ENCODE measurements at places on chromosomes 7 and 10.

- DNase-seq = peak; percentile 43
These were observed 27.8 kb downstream of the RBM20 start for GRCh38 chr10:110671788-110672579.

- DNase-seq = no peak
These were observed 51.6 kb upstream of the MGMT start for GRCh38 chr10:129415215-129416140.

GRCh38 chr7:17546592-17546991 is 248.1 kb downstream of the AHR start:
- no peak for DNase-seq

GRCh38 chr7:106793015-106793975 is 71.8 kb upstream of the PIK3CG start:
- DNase-seq = no peak

- DNase-seq = peak; percentile 55
These were observed 15.6 kb downstream of the ATG9B start for GRCh38 chr7:151008511-151009323.

DNA sequence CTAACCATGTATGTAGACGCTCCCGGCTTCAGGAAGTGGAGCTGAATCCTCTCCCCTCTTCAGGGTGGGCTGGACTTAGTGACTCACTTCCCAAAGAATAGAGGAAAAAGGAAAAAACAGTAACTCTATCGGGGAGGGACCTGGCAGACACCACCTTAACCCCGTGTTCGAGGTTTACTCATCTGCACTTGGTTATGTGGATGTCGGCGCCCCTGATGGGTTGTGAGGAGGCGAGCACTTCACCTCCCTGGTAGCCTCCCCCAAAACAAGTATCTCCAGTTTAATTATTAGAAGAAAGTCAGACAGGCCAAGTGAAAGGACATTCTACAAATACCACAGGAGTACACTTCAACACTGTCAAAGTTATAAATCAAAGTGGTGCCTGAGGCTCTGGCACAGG is 559.7 kb downstream of the TCERG1L start:
- no peak for DNase-seq

DNA sequence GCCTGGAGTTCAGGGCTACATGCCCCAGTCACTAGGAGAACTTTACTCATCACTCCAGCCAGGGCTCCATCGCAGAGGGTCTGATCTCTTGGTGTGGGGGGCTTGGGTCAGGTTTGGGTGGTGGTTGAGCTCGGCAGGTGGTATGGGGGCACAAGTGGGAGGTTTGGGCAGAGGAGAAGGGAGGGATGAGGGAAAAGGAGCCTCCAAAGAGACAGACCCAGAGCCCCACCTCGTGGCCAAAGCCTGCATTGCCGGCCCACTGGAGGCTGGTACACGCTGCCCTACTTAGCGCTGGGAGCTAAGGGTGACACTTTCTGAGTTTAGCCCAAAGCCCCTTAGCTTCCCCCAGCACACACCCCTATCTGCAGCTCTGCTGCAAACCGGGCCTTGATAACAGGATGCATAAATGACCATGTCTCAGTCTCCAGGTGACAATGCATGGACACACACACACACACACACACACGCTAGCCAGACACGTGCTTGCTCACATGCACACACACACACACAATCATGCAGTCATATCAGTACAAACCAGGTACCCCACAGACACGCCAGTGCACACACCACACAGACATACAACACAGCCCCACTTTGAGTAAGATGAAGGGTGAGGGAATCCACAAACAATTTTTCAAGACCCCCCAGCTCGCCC is 14.7 kb downstream of the LZTS2 start:
- DNase-seq = peak; percentile 55

GRCh38 chr7:24709051-24709450 is 48.2 kb downstream of the GSDME start:
- no peak for DNase-seq

DNA sequence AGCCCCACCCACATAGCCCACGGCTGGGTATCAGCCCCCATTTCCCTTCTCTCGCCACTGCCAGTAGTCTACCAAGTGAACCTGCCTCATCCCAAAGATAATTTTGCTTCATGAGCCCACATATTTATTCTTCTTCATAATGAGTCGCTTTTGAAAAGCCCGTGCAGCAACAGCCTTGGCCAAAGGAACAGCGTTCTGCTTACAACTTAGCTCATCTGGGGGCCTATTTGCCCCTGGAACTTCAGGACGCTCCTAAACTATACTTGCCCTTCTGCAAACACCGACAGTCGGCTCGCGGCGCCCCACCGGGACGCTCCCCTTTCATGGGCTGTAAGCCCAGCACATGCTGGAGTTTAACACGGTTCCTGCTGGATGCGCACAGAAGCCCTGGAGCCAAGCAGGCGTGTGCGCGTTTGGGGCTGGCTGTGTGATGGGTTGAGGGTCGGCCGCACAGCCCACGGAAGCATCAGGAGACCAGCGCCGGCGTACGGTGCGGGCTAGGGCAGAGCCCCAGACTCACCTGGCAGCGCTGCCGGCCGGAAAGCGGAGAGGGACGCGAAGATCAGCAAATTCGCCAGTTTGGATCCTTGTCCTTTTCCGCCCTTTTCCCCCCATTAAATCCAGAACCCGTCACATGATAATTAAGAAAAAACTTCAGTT is 370 bp downstream of the TMEM60 start:
- no peak for DNase-seq

DNA sequence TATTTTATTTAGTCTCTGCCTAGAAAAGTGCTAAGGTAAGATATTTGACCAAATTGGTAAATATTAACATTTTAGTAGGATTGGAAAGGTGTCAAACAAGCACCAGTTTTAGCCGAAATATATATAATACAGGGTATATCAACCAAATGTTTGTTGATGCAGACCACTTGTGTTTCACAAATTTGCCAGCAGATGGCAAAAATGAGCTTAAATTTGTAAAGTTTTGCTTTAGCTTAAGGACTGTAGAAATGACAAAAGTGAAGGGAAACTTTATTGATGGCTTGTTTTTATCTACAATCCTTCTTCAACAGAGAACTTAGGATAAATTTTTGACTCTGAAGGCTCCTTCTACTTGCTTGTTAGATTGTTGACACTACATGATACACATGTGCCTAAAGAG is 4.8 kb upstream of the POLR1F start:
- no peak for DNase-seq

DNA sequence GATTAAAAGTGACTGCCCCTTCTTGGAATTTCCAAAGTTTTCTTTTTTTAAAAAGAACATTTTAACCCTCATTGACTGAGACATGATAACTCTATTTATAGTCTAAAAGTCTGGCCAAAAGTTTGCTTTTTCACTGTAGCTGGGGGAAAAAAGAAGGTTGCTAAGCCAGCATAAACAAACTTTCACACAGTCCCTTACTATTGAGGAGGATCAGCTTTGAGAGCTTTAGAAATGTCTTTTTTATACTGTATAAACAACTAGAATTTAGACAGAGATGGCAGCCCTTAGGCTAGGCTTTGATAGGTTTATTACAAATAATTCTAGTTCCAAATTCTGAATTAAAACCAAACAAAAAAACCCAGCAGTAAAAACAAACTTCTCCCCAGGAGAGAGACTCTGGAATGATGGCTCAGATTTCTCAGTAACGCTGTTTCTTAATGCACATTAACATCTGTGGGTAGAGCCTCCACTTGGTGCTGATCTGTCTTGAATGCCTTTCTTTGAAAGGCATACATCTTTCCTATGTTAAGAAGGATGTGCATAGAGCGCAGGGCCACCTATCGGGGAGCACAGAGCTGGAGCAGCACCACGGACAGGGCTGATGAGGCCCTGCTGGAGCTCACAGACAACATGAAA is 100.9 kb upstream of the PDLIM1 start:
- no peak for DNase-seq

GRCh38 chr7:19117091-19117869 is at the start of gene TWIST1:
Gene TWIST1, minus strand, starts transcription at chr7:19117636. Its CDS starts 315 bp downstream, at chr7:19117321.
- no peak for DNase-seq

GRCh38 chr7:112510001-112510742 is 29.4 kb downstream of the LSMEM1 start:
- DNase-seq = no peak

- DNase-seq = no peak
These were observed 30.5 kb downstream of the SHTN1 start for GRCh38 chr10:116974456-116975005.

DNA sequence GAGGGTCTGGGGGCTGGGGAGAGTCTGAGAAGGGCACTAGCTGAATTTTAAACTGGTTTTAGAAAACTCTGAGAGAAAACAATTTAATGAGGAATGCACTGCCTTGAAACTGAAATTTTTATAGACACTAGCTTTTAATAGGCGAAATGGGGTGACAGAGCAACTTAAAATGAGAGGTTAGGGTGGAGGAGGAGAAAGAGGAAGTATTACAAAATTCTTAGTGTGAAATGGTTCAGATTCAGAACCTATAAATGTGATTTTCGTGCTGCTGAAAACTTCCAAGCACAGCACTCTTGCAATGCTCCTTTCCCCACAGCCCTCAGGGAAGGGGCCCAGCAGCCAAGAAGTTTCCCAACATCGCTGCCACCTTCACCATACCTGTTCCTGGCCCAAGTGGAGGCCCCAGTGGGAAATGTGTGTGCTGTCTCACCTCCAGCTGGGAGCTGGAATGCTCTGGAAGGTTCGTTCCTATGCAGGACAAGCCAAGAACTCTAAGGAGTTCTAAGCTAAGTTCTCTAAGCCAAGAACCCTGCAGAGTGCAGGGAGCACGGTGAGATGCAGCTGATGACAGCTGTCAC is 60.0 kb downstream of the ATXN7L1 start:
- DNase-seq = no peak
